ENCODE measurements at places on chromosomes 3 and 15. TPM values are rescaled to one million over a fixed set of nuclear protein-coding genes. Genes with fewer than 3 reads are reported as not detected.

DNA sequence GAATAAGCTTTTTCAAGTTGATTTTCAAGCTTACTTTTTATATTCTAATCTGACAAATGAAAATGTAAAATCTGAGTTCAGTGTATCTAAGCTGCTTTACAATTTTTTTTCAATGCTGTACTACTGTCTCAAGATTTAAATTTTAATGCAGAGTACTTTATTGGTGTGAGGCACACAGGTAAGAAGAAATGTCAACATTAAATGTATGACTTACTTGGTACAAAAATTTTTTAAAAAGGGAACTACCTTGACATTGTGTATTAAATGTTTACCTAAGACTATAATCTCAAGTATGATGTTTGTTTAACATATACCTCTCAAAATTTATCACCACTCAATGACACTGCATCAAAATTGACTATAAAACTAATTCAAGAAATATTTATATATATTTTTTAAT lies 62.7 kb downstream of the NECTIN3 start:
- no peak for DNase-seq

DNA sequence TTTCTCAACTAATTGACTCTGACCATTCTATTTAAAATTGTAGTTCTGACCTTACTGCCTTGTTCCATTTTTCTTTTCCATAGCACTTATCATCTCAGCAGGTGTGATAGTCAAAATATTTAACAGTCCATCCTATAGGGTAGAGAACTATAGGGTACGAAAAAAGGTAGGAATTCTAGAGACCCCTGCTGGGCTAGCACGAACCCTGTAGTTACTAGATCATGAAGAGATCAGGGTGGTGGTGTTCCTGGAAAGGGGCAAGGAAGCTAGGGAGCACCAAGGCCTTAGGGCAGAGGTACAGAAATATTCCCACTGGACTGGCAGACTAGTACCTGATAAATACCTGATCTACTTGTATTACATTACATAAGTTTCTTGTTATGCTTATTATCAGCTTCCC lies 31.9 kb upstream of the XIRP1 start:
- no peak for DNase-seq

- no peak for DNase-seq
Measured at GRCh38 chr3:108538083-108538482, 27.7 kb upstream of the MYH15 start.

DNA sequence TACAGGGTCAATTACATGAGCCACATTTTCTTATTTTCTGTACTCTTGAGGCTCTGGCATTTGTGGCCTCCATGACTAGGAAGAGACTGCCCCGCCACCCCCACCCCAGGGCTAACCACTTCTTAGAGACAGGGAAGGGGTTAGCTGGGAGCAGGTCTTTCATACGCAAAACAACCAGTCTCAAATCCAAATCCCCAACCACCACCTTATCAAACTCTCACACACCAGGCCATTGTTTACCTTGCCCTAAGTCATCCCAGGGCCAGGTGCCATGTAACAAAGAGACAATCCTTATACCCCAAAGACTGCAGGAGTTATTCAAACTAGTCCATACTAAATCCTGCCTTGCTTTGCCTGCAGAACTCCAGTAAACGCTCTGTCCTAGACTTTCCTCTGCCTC lies 77.8 kb downstream of the B3GNT5 start:
- DNase-seq: no peak

GRCh38 chr3:176401211-176401610 lies 796.1 kb downstream of the TBL1XR1 start:
- no peak for DNase-seq

- DNase-seq: no peak
Measured at GRCh38 chr3:96991800-96992365, 177.5 kb downstream of the EPHA6 start.

- DNase-seq: no peak
Measured at GRCh38 chr3:71563827-71564226, 19.7 kb downstream of the FOXP1 start.

- DNase-seq: peak; percentile 4
Measured at GRCh38 chr15:31300981-31301672, 25.5 kb upstream of the KLF13 start.

The CEMIP gene
- 0.30 TPM for total RNA-seq

The PLA2G4F gene
- not detected for total RNA-seq

Measured in activated T-helper 2 cell treated with anti-CD3 and anti-CD28 coated beads, Interferon-gamma antibody, Interleukin-2, Interleukin-4, amounts not matched to agents 10 μg/mL and 5 μg/mL and 100 μg/mL, durations not matched to agents 14 hours and 24 hours and 36 hours (primary cell).